ENCODE measurements at places on chromosomes 3 and 15.
A peak's percentile ranks its signal among the peaks of the same experiment; 100 is the strongest.

DNA sequence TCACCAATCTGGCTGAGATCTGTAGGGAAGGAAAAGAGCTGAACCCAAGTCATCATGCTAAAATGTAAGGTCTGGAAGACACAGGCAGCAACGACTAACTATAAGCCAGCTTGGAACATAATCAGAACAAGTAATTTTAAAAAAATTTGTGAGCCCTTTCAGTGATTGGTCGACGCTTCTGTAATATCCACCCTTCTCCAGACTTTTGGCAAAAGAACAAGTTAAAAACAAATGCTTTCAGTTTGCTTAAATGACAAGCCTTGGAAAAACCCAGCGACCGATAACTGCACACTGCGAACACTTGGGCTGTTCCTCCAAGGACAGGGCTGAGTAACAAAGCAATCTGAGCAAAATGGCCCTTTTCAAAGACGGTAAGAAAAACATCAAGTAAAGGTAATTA lies 49.6 kb downstream of the PCSK6 start:
- no peak for DNase-seq

- DNase-seq = peak; percentile 99
These were observed 377 bp upstream of the ABCF3 start for GRCh38 chr3:184185461-184186183.

GRCh38 chr3:52524752-52525679 lies 8.6 kb downstream of the NT5DC2 start:
- no peak for DNase-seq

- no peak for DNase-seq
These were observed 84.5 kb downstream of the ZIC1 start for GRCh38 chr3:147493666-147494065.

DNA sequence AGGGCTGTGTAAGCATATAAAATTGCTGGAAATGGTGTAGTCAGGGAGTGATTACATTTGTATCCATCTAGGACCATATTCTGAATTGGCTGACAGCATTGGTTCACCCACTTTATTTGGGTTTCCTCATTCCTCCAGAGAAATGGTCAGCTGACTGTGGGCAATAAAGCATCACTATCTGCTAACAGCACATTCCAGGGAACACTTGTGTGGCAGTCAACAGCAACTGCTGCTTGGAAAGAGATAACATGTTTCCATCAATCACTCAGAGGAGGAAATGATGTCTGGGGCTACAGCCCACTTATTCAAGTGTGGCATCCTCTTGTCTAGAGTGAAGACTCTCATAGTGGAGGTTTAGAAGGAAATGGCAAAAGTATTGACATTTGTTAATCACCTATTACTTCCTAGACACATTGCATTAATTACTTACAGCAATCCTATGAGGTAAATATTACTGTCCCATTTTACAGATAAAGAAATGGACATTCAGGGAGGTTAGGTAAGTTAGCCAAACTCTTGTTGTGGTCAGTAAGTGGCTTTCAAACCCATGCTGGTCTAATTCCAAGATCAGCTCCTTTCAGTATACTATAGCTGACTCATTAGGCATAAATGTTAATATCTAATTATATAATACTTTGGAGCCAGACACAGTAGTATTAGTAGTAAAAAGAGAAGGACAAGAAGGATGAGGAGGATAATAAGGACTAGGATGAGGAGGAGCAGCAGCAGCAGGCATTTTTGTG lies 247.8 kb downstream of the ALCAM start:
- peak; percentile 60 for DNase-seq

- DNase-seq = no peak
These were observed 78.0 kb upstream of the POU1F1 start for GRCh38 chr3:87354398-87354797.

- DNase-seq = no peak
These were observed 4.1 kb downstream of the OSBPL11 start for GRCh38 chr3:125591116-125591760.

GRCh38 chr15:57152133-57152532 lies 224.2 kb upstream of the CGNL1 start:
- no peak for DNase-seq

DNA sequence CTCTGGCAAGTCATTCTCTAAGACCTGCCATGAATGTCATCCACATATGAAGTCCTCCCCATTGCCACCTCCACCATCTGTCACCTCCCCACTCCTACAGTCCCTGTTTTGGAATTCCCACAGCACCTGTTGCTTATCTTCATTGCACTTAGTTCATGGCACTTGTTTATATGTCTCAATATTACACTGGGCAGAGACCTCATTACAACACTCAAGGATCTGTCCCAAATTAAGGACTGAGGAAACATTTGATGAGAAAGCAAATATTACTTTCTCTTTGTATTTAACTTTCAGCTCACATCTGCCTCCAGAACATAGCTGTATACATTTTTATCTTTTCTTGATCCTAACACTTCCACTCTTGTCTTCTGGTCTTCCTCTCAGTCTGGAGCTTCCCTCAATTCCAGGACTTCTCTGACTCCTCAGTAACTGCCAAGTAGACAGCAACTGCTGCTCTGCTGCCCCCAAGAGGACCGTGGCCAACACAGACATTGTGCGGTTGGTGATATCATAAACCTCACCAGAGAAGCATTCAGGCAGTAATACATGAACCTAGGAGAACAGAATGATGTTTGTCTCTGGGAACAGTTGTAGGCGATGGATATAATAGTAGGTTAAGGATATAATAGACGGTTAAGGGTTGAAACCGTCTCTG lies 45.0 kb upstream of the FGF12 start:
- DNase-seq = no peak

DNA sequence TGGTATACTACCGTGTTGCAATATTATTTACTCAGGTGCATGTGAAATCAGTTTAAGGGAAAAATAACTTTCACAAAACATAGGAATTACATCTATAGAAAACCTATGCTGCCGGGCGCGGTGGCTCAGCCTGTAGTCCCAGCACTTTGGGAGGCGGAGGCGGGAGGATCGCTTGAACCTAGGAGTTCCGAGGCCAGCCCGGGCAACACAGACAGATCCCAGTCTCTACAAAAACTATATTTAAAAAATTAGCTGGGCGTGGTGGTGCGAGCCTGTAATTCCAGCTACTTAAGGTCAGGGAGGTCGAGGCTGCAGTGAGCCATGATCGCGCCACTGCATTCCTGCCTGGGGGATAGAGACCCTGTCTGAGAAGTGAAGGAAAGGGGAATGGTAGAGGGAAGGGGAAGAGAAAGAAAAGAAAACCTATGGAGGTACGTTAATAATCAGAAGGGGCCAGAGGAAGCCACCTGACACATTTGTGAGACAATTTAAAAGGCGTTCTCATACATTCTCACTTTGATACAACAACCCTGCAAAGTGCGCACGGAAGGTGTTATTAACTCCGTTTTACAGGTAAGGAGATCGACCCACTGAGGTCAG lies 456 bp upstream of the TMEM62 start:
- no peak for DNase-seq

DNA sequence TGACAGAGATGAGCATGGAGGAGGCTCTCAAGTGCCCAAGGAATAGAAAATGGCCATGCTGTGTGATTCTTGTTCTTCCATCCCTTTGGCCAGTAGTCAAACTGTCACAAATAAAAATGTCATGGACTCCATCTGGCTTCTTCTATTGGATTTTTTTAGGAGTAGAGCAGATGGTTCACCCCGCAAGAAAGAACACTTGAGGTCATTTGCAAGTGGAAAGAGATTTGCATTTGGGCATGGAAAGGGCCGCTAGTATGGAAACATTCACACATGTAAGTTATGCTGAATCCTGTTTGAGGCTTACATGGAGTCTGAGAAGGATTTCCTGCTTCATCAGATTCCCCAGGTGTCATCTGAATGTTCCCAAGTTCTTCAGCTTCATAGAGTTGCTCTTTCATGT lies 53.1 kb upstream of the CFAP161 start:
- no peak for DNase-seq

- DNase-seq = no peak
These were observed 60.0 kb downstream of the AAGAB start for GRCh38 chr15:67194171-67195114.

DNA sequence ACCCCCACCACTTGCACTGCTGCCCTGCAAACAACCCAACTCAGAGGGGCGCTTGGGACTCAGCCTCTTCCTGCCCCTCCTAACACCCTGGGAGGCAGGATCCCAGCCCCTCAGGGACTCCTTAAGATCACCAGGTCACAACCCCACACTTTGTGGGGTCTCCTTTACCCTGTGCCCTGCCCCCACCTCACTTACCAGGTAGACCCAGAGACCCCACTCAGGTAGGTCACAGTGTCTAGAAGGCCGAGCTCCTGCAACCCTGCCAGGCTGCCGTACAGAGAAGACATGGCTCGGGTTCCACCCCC lies 9.1 kb downstream of the PLA2G4F start:
- DNase-seq = no peak

- no peak for DNase-seq
These were observed 1.6 kb upstream of the PPIB start for GRCh38 chr15:64164436-64164835.

DNA sequence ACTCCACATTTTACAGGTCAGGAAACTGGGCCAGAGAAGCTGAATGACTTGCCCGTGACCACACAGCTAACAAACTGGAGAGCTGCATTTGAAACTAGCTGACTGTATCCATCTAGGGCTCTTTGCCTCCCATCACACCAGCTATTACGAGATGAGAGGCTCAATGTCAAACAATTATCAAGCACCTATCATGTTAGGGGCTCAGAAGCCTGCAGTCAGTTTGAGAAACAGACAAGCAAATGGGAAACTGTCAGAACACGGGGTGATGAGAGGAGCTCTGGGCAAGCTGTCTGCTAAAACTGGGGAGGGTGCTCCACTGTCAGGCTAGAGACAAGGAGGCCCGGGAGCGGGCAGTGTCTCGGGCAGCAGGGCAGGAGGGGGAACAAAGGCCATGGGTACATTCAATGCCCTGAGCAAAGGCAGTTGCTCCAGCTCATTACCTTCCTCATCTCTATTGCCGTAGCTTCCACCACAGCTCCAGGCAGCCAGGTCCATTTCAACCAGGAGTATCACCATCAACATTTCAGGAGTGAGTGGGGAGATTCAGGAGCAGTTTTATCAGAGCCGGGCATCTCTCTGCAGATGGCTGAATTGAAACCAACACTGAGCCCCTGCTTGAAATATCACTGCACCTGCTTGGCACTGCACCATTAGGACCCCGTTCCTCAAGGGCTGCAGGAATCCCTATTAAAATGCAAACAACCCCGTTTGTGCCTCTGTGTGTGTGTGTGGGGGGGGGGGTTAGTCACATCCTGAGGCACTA lies 122.6 kb downstream of the RAB11A start:
- DNase-seq = no peak

DNA sequence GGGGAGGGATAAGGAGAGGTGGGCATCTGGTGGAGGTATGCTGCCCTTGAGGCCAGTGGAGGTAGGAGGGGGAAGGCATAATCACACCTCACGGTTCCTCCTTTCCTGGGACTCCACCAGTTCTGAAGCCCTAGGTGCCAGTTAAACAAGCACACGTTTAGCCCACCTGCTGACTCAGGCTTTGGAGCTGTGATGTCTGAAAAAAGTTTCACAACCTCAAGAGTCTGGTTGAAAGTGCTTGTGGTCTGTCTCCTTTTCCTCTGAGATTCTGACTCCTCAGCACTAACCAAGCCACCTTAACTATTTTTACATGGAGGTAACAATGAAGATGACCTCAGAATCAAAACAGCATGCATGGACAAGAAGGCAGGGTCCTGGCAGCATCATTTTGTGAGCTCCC lies 23.0 kb downstream of the HPS3 start:
- DNase-seq = peak; percentile 20

DNA sequence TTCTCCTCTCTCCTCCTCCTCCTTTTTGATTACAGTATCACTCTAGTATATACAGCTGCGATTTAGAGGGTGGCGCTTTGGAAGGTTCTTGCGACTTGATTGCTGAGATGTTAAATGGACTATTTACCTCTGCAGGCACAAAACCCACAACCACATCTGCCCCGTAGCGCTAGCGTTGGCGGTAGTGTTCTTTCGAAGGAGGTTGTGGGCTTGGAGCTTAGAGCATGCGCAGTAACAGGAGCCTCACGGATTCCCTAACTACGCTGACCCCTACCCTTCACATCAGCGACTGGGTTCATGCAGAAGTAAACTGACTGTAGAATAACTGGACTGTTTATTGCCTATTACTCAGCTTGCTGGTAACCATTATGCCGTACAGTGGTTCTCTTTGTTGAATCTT lies 58.0 kb downstream of the CGGBP1 start:
- peak; percentile 56 for DNase-seq

GRCh38 chr3:78830470-78830869 lies 937.3 kb downstream of the ROBO1 start:
- DNase-seq = no peak

DNA sequence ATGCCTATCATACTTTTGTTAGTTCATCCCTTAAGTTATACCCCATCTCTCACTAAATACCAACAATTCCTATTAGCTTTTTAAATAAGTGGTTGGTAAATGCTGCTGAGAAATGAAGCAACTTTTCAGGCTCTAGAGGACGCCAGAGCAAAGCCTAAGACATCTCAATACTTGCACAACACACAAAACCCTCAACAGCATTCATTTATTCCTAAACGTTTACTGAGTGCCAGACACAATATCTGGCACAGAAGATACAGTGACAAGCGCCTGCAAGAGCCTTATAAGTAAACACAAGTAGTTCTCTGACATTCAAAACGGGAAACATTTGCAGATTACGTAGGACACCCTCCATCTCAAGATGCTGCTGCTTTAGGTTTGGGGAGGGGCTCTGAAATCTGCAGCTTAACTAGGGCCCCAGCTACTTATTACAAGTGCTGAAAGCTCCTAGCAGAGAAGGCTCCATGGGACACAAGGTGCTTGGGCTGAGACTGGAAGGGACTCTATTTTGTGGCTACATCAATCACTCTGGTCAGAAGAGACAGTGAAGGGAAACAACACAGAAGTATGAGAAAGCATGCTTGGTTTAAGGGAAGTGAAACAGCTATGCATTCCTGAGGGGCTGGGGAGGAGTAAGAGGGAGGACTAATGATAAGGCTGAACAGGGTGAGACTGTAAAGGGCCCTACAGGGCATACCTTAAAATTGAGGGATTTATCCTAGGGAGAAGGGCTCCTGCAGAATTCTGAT lies 311.3 kb downstream of the PLCL2 start:
- DNase-seq = peak; percentile 10

DNA sequence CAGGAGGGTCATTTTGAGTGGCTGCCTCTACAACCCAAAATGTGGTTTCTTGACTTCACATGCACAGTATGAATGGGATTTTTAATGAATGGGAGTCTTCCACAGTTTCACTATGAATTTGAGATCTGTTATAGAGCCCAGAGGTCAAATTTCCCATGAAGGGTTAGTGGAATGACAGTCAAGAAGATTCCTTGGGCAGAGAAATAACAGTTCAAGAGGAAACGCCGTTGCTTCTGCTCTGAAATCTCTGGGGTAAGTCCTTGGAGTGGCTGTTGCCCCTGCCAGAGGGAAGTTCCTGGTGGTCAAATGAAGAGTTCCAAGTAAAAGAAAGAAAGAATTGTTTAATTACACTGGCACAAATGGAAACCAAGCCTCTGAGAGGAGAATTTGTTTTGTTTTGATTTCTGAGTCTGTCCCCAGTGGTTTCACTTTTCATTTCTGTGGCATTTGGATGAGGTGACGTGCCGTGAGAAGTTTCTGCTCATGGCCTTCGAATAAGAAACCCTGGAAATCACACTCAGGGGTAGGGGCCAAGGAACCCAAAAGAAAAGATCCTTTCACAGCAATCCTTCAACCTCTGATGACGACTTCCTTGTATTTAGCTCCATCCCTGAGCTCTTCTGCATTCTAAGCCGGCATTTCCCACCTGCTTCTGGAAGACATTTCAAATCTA lies 77.5 kb upstream of the IL12A start:
- DNase-seq = peak; percentile 46

Data from hematopoietic multipotent progenitor cell (in vitro differentiated cells).